ENCODE measurements at places on chromosomes 6 and 20. TPM values are rescaled to one million over a fixed set of nuclear protein-coding genes. Genes with fewer than 3 reads are reported as not detected.

GRCh38 chr20:21376626-21377025 lies 20.7 kb downstream of the NKX2-4 start:
- DNase-seq: no peak
- H3K4me3 ChIP-seq: no peak overlapping the region
- H3K27me3 ChIP-seq: no peaks in the 10 kb centered on the region
- H3K27ac ChIP-seq: no peak overlapping the region
- H3K4me1 ChIP-seq: peaks cover 17% of the 10 kb centered on the region

DNA sequence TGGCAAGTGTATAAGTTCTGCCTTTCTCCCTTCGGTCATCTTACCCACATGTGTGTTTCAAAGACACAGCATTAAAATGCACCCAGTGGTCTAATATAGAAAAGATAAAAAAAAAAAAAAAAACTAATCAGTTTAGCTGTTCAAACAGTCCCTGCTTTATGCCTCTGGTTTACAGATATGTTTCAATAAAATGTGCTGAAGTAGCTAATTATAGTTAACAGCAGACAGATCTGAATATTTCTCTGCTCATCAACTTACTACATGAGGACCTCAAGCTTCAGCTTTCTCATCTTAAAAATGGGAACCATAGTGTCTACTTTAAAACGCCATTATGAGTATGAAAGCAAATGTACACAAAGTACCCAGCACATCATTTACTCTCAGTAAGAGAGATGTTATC lies 280.6 kb upstream of the DEFB112 start:
- DNase-seq: no peak
- H3K27me3 ChIP-seq: peaks cover 5% of the 10 kb centered on the region
- H3K36me3 ChIP-seq: no peaks in the 10 kb centered on the region
- no peak overlapping the region for H3K27ac ChIP-seq

DNA sequence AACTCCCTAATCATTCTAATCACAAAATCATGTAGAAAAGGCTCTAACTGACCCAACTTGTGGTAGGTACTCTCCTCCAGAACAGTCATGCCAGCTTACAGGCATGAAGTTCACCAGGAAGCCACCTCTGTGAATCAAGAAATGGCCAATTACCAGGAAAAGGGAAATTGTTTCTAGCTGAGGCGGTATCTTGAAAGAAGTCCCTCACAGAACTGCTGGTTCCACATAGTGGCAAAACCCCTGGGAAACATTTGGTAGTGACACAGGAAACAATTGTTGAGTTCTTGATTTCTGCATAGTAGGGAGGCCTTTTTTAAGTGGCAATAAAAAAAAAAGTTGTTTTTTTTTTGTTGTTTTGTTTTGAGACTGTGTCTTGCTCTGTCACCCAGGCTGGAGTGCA lies 3.4 kb upstream of the ZHX3 start:
- H3K4me1 ChIP-seq: peaks cover 14% of the 10 kb centered on the region
- H3K36me3 ChIP-seq: no peaks in the 10 kb centered on the region
- H3K27ac ChIP-seq: no peak overlapping the region
- no peaks in the 10 kb centered on the region for H3K27me3 ChIP-seq
- no peak for DNase-seq

DNA sequence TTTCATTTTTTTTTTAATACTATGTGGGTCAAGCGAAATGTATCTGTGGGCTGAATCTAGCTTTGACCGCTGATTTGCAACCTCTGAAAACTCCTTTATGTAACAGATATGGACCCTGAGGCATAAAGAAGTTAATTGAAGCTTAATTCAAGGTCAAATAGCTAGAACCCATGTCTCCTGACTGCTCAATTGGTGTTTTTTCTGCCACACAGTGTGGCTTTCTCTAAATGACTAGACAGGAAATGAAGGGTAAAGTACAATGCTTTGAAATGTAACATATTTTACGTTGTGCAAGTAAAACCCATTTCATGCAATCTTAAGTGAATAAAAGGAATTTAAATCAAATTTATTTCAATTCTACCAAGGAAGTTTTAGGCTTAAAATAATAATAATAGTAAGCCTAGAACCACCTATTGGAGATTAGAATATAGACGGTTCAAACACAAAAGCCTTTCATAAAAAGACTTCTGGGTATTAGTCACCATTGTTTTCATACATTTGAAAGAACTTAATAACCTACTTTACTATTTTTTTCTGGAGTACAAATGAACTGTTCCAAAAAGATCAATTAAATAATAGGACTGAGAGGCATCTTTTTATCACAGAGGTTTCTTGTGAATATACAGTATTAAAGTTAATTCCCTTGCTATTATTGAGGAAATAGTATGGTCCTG lies 279.8 kb downstream of the EPHA7 start:
- no peak overlapping the region for H3K27ac ChIP-seq
- DNase-seq: no peak
- no peaks in the 10 kb centered on the region for H3K36me3 ChIP-seq

DNA sequence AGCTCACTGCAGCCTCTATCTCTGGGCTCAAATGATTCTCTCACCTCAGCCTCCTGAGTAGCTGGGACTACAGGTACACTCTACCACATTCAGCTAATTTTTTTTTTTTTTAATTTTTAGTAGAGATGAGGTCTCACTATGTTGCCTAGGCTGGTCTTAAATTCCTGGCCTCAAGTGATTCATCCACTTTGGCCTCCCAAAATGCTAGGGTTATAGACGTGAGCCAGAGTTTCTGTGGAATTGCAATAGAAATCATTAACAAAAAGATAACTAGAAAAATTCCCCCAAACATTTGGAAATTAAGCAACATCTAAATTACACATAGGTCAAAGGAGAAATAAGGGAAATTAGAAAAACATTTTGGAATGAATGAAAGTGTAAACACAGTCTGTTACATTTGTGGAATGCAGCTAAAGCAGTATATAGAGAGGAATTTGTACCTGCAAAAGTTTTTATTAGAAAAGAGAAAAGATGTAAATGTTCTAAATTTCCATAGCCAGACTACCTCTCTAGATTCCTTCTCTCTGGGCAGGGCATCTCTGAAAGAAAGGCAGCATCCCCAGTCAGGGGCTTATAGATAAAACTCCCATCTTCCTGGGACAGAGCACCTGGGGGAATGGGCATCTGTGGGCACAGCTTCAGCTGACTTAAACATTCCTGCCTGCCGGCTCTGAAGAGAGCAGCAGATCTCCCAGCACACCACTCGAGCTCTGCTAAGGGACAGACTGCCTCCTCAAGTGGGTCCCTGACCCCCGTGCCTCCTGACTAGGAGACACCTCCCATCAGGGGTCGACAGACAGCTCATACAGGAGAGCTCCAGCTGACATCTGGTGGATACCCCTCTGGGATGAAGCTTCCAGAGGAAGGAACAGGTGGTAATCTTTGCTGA lies 51.3 kb downstream of the ATRN start:
- H3K36me3 ChIP-seq: peaks cover 27% of the 10 kb centered on the region
- no peaks in the 10 kb centered on the region for H3K27me3 ChIP-seq
- no peak overlapping the region for H3K27ac ChIP-seq
- H3K4me3 ChIP-seq: no peak overlapping the region

The SLC17A9 gene
- 0.24 TPM for total RNA-seq

The TMEM217 gene
- 1.8 TPM for total RNA-seq

The CAPN11 gene
- not detected for total RNA-seq

DNA sequence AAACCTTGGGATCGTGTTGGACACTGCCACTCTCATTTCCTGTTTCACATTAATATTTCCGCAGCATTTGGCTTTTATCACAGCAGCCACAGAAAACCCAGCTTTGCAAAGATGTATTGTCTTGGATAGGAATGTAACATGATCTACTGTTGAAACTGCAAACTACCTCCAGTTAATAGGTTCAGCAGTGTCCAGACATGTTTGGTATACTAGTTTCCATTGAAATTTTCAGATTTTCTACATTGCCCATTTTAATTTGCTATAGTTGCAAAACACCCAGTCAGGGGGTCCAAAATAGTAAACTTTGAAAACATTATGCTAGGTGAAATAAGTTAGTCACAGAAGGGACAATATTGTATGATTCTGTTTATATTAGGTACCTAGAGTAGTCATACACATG lies 3.3 kb downstream of the ANKRD6 start:
- no peak for DNase-seq
- no peaks in the 10 kb centered on the region for H3K36me3 ChIP-seq
- H3K4me1 ChIP-seq: peaks cover 35% of the 10 kb centered on the region
- no peak overlapping the region for H3K4me3 ChIP-seq
- no peaks in the 10 kb centered on the region for H3K27me3 ChIP-seq

The RIPPLY2 gene
- not detected for total RNA-seq

The ZNF322 gene
- 32.0 TPM for total RNA-seq

The AKAP12 gene
- total RNA-seq: 184 TPM

- H3K4me1 ChIP-seq: no peaks in the 10 kb centered on the region
- DNase-seq: no peak
- H3K4me3 ChIP-seq: no peak overlapping the region
- H3K36me3 ChIP-seq: peaks cover 7% of the 10 kb centered on the region
- no peaks in the 10 kb centered on the region for H3K27me3 ChIP-seq
These were observed 7.6 kb upstream of the TBC1D20 start for GRCh38 chr20:469746-470490.

The DDO gene
- total RNA-seq: not detected

- H3K36me3 ChIP-seq: peaks cover 8% of the 10 kb centered on the region
- H3K4me1 ChIP-seq: no peaks in the 10 kb centered on the region
- no peak overlapping the region for H3K27ac ChIP-seq
- H3K27me3 ChIP-seq: no peaks in the 10 kb centered on the region
- no peak overlapping the region for H3K4me3 ChIP-seq
- DNase-seq: no peak
These were observed 411.8 kb downstream of the CDKAL1 start for GRCh38 chr6:20946022-20946421.

- no peaks in the 10 kb centered on the region for H3K27me3 ChIP-seq
- no peaks in the 10 kb centered on the region for H3K36me3 ChIP-seq
These were observed 44.6 kb downstream of the TULP4 start for GRCh38 chr6:158356586-158357546.

DNA sequence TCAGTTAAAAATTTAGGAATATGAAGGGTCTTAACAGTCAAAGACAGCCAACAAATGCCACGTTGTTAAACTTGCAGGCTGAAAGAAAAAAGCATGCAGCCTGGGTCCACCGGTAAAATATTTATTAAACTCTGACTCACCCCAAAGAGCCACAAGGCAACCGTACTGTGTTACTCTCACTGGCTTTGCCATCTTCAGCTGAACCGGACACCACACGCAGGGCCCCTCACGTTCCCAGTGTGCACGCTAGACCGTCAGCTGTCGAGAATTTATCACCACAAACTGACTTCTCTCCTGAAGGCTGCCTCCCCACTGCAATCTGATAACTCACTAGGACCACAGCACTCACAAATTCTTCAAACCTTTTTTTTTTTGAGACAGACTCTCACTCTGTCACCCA lies 30.7 kb downstream of the HUS1B start:
- peak overlapping the region; percentile 45 for H3K27ac ChIP-seq
- H3K4me1 ChIP-seq: peaks cover 38% of the 10 kb centered on the region
- peak overlapping the region; percentile 5 for H3K4me3 ChIP-seq
- peaks cover 3% of the 10 kb centered on the region for H3K36me3 ChIP-seq
- no peaks in the 10 kb centered on the region for H3K27me3 ChIP-seq

- no peak for DNase-seq
- H3K4me3 ChIP-seq: no peak overlapping the region
- H3K27ac ChIP-seq: no peak overlapping the region
- no peaks in the 10 kb centered on the region for H3K36me3 ChIP-seq
- H3K27me3 ChIP-seq: peaks cover 54% of the 10 kb centered on the region
- H3K4me1 ChIP-seq: peaks cover 7% of the 10 kb centered on the region
These were observed 7.3 kb upstream of the COL9A1 start for GRCh38 chr6:70310063-70310694.

- no peaks in the 10 kb centered on the region for H3K36me3 ChIP-seq
- peak overlapping the region; percentile 61 for H3K27ac ChIP-seq
- H3K4me3 ChIP-seq: no peak overlapping the region
These were observed 85.4 kb upstream of the PRSS16 start for GRCh38 chr6:27161946-27162603.

All from chondrocyte (in vitro differentiated cells).